ENCODE measurements at places on chromosomes 2 and 18. TPM values are rescaled to one million over a fixed set of nuclear protein-coding genes. Genes with fewer than 3 reads are reported as not detected.

DNA sequence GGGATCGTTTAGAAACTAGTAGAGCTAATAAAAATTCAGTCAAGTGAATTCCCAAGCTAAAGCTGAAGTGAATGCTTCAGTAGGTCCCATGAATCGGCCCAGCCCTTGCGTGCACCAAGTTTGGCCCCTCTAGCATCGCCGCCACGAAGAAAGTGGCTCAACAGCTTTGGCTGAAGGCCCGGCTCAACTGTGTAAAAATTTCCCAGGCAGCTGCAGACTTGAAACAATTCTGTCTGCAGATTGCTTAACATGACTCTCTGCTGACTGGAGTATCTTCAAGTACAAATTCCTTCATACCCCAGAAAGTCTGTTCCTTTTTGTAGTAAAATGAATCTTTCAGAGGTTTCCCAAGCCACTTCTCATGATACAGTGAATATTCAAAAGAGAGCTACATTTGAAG lies 32.7 kb downstream of the ALMS1 start:
- peak; percentile 7 for DNase-seq

DNA sequence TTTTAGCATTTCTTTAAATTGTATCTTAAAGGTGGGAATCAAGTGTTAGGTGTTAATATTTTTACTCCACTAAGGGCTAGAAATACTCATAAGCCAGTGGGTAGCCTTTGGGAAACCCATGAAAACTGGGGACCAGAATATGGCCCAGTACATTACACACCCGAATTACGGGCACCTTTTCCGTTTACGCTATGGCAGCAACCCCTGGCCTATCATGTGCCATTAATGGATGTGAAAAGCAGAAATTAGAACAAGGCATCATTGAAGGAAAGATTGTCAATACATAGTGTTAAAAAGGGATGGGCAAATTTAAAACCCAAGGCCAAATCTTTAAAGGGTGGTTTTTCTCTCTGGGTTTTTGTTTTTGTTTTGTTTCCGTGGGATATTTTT lies 781 bp downstream of the FARP2 start:
- no peak for DNase-seq

DNAH7 gene
- 3.5 TPM for total RNA-seq

DNA sequence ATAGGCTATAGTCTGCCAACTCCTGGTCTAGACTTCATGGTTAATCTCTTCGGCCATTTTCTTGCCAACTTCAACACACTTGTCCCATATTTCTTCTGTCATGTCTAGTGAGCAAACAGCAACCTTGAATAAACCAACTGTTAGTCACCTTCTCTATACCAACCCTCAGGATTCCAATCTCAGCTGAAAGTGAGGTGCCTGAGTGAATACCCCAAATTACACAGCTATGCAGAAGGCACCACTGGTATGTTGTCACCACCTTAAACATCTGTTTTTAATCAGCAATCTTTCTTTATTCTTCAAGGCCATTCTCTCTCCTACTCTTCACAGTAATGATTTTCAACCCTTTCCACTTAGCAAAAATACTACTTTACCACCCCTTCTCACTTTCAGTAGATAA lies 39.3 kb downstream of the THOC1 start:
- DNase-seq: no peak

DNA sequence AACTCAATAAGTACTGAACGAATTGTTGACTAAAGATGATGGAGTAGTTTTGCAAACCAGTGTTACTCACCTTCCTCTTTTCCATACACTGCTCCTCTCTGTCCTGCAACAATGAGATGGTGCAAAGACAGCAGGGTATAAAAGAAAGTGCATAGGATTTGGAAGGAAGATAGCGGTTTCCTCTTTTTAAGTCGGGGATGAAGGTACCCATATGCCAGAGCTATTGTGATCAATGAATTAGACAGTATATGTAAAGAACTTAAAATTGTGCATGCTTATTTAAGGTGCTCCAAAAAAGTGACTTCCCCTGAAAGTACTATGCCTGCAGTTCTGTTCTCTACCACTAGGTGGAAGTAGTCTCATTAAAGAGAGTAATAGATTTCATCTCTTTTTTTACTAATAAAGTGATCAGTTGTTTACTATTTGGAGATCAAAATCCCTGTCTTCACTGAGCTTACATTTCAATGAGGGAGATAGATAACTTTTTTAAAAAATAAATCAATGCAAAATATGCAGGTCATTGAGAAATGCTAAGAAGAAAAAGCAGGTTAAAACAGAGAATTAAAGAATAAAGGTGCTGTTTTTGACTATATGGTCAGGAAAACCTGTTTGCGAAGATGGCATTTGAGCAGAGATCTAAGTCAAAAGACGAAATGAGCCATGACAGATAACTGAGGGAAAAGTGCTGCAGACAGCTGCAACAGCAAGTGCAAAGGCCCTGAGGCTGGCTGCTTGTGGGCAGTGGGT lies 339.7 kb upstream of the SLC14A2 start:
- no peak for DNase-seq

GRCh38 chr18:27520401-27520800 lies 335.3 kb upstream of the CHST9 start:
- DNase-seq: no peak

DNA sequence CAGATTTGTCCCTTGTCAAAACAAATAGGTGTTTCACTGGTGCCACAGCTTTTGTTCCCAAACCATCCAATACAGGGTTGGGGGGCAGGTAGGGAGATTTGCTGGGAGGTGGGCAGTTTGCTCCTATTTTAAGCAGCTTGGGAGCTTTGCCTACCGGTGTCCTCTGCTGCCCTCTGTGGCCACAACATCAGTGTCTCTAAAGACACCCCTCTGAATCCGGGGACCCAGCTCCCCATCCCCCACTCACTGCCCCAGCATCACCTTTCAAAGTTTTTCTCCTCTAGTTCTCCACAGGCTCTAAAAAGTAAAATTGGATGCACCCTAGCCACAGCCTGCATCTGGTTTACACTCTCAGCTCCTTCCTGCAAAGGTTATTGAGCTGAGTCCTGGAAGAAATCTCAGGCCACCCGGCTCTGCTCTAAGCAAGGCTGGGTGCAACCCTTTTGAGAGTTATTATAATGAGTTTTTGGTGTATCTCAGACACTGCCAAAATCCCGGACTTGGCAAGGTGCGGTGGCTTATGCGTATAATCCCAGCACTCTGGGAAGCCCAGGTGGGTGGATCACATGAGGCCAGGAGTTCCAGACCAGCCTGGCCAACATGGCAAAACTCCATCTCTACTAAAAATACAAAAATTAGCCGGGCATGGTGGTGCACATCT lies 2.9 kb upstream of the EPAS1 start:
- DNase-seq: no peak

DNA sequence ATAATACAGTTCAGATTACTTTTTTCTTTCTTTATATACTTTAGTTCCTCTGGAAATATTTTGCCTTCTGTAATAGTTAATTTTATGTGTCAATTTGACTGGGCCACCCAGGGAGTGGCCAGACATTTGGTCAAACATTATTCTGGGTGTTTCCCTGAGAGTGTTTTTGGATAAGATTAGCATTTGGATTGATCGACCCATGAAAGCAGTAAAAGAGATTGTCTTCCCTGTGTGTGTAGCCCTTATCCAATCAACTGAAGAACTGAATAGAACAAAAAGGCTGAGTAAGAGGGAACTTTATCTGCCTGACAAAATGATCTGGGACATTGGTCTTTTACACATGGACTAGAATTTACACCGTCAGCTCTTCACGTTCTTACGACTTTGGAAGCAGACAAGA lies 1190.1 kb upstream of the FAM98A start:
- DNase-seq: no peak

DNA sequence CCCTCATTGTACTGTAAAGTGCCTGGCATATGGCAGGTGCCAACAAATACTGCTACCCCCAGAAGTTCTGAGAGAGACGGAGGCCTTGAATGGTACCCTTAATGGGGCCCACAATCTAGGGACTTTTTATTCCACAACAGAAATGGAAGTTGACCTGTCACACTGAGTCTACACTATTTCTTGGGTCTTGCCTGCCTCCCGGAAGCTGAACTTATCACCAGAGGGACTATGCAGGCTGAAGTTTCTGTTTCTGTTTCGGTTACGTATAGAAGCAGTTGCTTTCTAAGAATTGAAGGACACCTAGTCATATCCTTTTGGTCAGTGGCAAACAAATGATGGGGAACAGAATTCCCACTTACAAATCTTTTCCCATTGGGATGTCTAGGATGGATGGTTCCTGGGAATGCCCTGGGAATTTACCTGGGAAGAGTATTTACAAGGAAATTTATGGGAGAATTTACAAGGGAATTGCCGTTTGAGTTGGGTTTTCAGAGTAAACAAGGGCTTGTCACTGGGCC lies 74.2 kb downstream of the HS1BP3 start:
- DNase-seq: no peak

- no peak for DNase-seq
Measured at GRCh38 chr18:75208155-75208835, 644 bp downstream of the PTGR3 start.

- no peak for DNase-seq
Measured at GRCh38 chr2:120715941-120716340, 19.7 kb upstream of the GLI2 start.

GRCh38 chr2:216596236-216596979 lies 36.8 kb upstream of the IGFBP2 start:
- DNase-seq: peak; percentile 40

PPP1R7 gene
- 20.7 TPM for total RNA-seq

OSR1 gene
- 93.7 TPM for total RNA-seq

Data from urinary bladder (tissue), 4 donors.